ENCODE measurements at places on chromosomes 5 and 9.

- DNase-seq, result no peak
Measured at GRCh38 chr5:173513521-173513991, 102.9 kb downstream of the BOD1 start.

GRCh38 chr5:169001394-169001793 lies 299.5 kb downstream of the SLIT3 start:
- no peak for DNase-seq

DNA sequence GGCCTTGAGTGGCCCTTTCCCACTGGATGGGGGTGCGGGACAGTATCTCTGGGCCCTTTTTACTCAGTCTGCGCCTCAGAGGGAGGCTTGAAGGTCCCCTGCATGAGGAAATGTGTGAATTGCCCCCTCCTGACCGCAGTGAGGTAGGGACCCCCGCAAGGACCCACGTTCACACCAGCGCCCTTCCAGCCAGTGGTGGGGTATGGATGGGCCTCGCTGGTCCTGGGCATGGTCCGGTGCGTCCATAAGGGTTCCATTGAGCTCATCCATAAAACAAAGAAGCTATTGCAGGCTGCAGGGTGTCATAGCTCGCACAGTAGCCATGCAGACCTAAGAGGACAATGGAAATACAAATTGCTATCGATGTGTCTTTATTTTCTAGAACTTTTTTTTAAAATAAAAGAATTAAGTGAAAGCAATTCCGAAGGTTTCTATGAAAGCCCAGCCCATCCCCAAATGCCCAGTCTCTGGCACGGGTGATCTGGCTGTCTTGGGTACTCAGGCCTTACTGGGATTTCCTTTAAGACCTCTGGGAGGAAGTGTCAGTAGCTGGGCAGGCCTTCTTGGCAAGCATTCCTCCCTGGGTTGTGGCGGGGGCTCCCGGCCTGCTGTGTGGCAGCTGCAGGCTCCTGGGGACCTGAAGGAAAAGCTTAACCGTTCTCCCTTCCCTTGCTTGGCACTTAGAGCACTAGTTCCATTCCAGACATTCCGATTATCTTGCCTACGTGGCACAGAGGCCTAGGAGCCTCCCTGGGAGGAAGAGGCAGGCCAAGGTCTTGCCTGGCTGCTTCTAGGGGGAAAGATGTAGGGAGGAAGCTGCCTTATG lies 1.5 kb upstream of the SEMA5A start:
- no peak for DNase-seq

GRCh38 chr5:79983618-79984017 lies 7.4 kb downstream of the MTX3 start:
- DNase-seq, result no peak

Measured in CD4-positive, alpha-beta T cell treated with Interferon gamma for 1 hour (primary cell).